ENCODE measurements at places on chromosomes 7 and 10. TPM values are rescaled to one million over a fixed set of nuclear protein-coding genes. Genes with fewer than 3 reads are reported as not detected.

PDZD8 gene
- total RNA-seq, result 13.6 TPM

ALOX5 gene
- total RNA-seq, result 0.15 TPM

FAM25A gene
- not detected for total RNA-seq

ZNF425 gene
- total RNA-seq, result 1.2 TPM

FAM13C gene
- total RNA-seq, result not detected

ZNF32 gene
- 27.0 TPM for total RNA-seq

AGK gene
- 29.0 TPM for total RNA-seq

ZFAND2A gene
- total RNA-seq, result 7.8 TPM

ACTR3C gene
- total RNA-seq, result 1.5 TPM

LGI1 gene
- total RNA-seq, result not detected

WAC gene
- total RNA-seq, result 58.2 TPM

ZNF786 gene
- total RNA-seq, result 8.1 TPM

KDM7A gene
- 3.2 TPM for total RNA-seq

ZNF680 gene
- 11.1 TPM for total RNA-seq

PLAC9 gene
- 2.9 TPM for total RNA-seq

EEPD1 gene
- total RNA-seq, result 0.32 TPM

ZC3HAV1L gene
- 12.2 TPM for total RNA-seq

OR9A2 gene
- not detected for total RNA-seq

C10orf143 gene
- 0.65 TPM for total RNA-seq

TMEM270 gene
- total RNA-seq, result not detected

PRR15 gene
- 0.15 TPM for total RNA-seq

PRTFDC1 gene
- 19.9 TPM for total RNA-seq

CYP2C18 gene
- not detected for total RNA-seq

TRPV5 gene
- not detected for total RNA-seq

TRIM50 gene
- not detected for total RNA-seq

C10orf62 gene
- total RNA-seq, result not detected

ETV1 gene
- 7.8 TPM for total RNA-seq

C10orf71 gene
- total RNA-seq, result not detected

ERVW-1 gene
- total RNA-seq, result not detected

Data from epithelial cell of umbilical artery (primary cell).